ENCODE measurements at places on chromosomes 6 and 20. TPM values are rescaled to one million over a fixed set of nuclear protein-coding genes. Genes with fewer than 3 reads are reported as not detected.

HRH3 gene
- total RNA-seq, result 0.24 TPM

ZFP57 gene
- not detected for total RNA-seq

DNA sequence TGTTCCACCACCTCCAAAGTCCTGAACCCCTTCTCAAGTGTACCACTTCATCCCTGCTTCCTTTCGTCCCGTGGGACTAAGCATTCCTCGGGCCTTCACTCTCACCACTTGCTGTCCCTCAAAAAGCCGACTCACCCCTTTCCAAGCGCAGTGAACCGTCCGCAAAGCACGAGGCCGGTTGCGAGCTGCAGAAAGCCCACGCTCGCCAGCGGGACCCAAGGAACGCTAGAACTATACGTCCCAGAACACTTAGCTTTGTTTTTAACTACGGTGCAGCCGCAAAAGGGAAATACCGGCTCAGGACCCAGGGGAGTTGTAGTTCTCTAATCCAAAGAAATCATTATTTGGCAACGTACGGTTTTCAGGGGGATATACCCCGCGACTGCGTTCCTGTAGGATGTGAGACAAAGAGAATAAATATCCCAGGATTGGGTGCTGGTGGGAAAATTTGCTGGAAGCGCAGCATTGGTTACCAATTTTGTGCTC, 416 bp upstream of the POLR1H start:
- DNase-seq, result no peak

- no peak for DNase-seq
Observed at GRCh38 chr6:44635486-44635885, 248.0 kb downstream of the CDC5L start.

DNA sequence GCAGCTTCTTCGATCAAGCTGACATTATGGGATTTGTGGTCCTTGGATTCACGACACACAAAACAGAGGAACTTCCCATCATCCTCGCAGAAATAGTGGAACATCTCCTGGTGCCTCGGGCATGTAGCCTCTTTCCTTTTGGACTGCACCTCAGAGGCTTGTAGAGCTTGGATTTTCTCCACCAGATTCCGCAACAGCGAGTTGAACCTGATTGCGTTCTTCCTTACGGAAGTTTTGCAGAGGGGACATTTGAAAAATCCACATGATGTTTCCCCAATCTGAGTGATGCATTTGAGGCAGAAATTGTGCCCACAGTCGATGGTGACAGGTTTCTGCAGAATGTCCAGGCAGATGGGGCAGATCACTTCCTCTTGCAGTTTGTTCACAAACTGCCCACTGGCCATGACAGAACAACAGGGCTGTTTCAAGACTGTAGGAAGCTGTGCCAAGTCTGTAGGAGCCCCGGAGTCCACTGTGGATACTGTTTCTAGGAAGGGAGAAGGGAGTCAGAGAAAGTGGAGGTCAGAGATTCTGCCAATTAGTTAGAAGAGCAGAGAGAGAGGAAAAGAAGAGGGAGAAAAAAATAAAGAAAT, 392 bp downstream of the TRIM31 start:
- no peak for DNase-seq

GRCh38 chr20:9909167-9909566, 70.3 kb upstream of the PAK5 start:
- no peak for DNase-seq

GRCh38 chr6:161584621-161585340, 310.9 kb upstream of the AGPAT4 start:
- DNase-seq, result no peak

- no peak for DNase-seq
Observed at GRCh38 chr20:36405255-36405654, 99.1 kb downstream of the DLGAP4 start.

GRM1 gene
- 0.43 TPM for total RNA-seq

DNA sequence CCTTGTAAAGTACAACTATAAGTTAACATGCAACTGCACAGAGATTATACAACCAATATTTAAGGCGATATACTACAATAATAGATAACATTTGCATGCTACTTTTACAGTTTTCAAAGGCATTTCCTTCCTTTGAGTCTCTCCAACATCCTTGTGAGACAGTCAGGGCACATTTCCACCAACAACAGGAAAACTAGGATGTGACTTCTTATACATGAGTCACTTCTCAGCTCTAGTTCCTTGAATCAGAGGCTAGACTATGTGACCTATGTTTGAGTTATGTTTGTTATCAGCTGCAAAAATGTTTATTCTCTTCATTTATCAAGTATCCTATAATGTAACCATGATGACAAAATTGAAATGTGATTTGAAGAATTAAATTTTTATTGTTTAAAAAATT, 51.7 kb upstream of the TFAP2D start:
- DNase-seq, result no peak

- no peak for DNase-seq
Observed at GRCh38 chr6:113181164-113181563, 676.0 kb upstream of the MARCKS start.

- no peak for DNase-seq
Observed at GRCh38 chr6:64254558-64254957, 619.0 kb downstream of the PHF3 start.

GPLD1 gene
- 3.8 TPM for total RNA-seq

- DNase-seq, result no peak
Observed at GRCh38 chr6:100121854-100122609, 128.0 kb upstream of the MCHR2 start.

HLA-DRB1 gene
- total RNA-seq, result 88.9 TPM

TOMM6 gene
- total RNA-seq, result 203 TPM

GRCh38 chr6:53281518-53282215, 67.1 kb downstream of the ELOVL5 start:
- DNase-seq, result no peak

RIMS1 gene
- 3.7 TPM for total RNA-seq

DNA sequence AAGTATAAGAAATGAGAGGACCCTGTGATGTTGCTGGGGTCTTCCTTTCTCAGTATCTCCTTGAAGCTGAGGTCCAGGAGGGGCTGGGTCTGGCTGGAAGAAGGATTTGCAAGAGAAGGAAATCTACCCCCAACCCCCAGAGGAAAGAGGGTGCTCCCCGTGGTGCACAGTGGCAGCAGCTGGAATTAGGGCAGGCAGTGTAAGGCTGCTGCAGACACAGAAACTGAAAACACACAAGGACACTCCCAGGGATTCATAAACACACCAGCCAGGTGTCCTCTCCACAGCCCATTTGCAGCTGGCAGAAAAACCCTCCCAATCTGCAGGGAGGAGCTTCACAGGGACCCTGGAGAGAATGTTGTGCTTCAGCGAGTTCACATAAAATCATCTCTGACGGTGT, 297.2 kb downstream of the CDH26 start:
- no peak for DNase-seq

IL17A gene
- total RNA-seq, result not detected

GRCh38 chr6:156587751-156588301, 189.4 kb upstream of the ARID1B start:
- DNase-seq, result no peak

FERMT1 gene
- total RNA-seq, result 7.1 TPM

SLC22A23 gene
- total RNA-seq, result 36.6 TPM

GRCh38 chr6:28269492-28269891, 2.5 kb downstream of the ZSCAN26 start:
- DNase-seq, result no peak

ADAT2 gene
- 10.3 TPM for total RNA-seq

KCTD20 gene
- total RNA-seq, result 51.8 TPM

GRCh38 chr20:42461965-42462593, 727.6 kb downstream of the PTPRT start:
- no peak for DNase-seq

- DNase-seq, result no peak
Observed at GRCh38 chr6:43797919-43798318, 27.9 kb downstream of the VEGFA start.

DNA sequence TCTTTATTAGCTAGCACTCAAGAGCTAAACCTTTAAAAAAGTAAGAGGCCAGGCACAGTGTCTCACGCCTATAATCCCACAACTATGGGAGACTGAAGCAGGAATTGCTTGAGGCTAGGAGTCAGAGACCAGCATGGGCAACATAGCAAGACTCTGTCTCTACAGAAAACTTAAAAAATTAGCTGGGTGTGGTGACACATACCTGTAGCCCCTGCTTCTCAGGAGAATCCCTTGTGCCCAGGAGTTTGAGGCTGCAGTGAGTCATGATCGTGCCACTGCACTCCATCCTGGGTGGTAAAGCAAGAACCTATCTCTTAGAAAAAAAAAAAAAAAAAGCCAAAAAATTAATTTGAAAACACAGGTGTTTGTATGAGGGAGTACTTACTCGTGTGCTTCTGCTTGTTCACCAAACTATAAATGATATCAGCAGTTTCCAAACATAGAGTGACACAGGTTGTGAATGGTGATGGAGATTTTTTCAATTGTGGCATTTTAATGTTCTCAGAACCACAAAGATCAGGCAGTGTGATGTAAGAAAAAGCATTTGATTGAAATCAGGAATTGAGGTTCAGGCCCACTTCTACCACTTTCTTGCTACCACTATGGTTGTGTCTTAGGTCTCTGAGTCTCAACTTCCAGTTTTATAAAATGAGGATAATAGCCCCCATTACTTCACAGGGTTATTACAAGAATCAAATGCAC, 104.9 kb downstream of the FOXO3 start:
- no peak for DNase-seq

GRCh38 chr6:119881416-119881815, 531.9 kb upstream of the MAN1A1 start:
- no peak for DNase-seq

GRCh38 chr6:2355150-2355549, 109.7 kb upstream of the GMDS start:
- no peak for DNase-seq

GRCh38 chr6:75884822-75885221, 135.8 kb downstream of the MYO6 start:
- no peak for DNase-seq

GRCh38 chr6:52416629-52417151, 3.5 kb upstream of the EFHC1 start:
- DNase-seq, result no peak

PHIP gene
- 35.6 TPM for total RNA-seq

VAPB gene
- 58.9 TPM for total RNA-seq

DNA sequence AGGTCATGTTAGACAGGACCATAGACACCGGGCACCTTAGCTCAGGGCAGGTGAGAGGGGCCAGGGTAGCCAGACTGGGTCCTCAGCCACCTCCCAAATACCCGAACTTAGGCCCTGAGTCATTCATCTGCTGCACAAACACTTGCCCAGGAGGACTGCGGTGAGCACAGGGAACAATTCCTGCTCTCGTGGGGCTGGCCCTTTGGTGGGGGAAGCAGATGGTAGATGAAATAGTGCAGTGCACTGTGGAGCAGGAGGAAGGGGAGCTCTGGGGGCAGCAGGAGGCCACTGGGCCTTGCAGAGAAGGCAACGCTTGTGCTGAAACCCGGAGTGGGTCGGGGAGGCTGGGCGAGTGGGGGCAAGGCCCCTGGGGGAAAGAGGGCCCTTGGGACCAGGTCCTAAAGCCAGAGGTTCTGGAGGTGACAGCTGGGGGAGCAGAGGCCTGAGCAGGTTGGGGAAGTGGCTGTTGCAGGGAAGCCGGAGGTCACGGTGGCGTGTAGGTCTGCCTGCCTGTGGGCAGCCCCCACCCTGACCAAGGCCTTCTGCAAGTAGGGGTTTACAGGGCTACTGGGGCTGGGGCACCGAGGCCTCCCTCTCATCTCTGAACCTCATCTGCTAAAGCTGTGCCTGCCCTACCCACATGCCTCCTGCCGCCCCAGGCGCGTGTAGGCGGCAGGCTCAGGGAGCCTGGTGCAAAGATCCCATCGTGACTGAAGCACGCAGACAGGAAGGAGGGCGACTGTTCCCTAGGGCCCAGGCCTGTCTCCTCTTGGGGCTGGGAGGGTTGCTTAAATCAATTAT, 4.7 kb upstream of the NPBWR2 start:
- no peak for DNase-seq

DNMT3B gene
- 18.2 TPM for total RNA-seq

RIPOR2 gene
- total RNA-seq, result 2.1 TPM

GRCh38 chr6:67766057-67766456, 869.0 kb upstream of the ADGRB3 start:
- no peak for DNase-seq

DNA sequence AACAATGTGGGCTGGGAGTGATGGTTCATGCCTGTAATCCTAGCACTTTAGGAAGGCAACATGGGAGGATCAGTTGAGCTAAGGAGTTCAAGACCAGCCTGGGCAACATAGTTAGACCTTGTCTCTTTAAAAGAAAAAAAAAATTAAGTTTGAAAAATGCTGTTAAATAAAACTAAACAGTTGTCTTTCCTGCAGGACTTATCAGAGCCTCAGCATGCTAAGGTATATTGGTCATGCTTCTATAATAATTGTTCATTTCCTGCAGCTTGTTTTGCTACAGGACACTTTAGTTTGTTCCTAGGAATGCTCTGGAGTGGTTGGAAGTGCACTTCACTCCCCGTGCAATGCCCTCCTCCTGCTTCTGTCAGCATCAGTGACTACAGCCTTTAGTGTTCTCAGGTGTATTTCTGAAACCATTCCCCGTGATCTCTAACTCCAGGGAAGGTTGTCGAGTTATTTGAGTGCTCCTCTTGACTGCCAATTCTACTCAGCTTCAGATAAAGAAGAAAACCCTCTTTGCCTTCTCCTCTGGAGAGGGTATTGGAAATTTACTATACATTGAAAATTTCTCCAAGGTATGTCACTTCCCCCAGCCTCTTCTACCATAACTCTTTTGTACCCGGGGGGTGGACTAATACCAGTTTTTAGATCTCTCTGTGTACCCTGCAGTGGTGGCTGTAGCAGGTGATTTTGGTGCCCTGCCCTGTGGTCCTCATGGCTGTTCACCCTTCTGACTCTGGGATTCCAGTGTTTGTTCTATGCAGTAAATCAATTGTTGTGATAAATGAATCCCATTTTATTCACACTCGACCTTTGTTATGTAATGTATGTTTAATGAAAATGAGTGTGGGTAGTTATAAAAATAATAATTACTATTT, 33.8 kb downstream of the NHLRC1 start:
- no peak for DNase-seq

STX16 gene
- 60.4 TPM for total RNA-seq

DNA sequence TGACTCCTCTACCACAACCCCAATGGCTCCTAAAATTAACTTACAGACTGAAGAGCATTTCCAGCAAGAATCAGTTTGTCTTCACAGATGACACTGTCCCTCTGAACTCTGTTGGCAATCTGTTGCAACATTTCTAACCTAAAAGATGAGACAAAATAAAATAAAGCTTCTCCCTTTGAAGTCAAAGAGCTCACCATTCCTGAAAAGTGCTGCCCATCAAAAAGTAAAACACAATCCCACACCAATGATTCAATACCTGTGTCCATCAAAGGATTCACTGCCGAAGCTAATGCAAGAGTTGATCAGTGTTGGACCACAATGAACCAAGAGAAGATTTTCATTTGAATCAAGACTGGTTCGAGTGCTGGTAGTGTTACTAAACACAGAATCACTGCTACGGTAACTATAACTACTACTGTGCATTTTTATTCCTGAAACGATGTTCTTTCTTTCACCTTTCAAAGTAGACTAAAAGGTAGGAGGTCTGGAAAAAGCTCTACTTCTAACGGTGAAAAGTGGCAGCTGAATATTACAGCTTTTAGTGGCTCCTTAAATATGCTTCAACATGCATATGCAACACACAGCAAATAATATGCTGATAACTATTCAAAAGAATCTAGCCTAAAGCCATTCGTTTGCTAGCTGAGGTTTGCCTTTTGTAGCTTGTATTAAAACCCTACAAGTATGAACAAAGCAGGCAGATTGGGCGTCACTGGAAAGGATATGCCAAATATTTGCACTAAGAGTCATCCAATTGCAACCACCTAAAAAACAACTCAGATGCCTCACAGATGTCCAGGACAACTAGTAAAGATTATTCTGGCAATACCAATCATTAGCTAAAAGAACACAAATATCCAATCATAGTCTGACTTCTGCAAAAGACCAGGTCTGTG, at the start of gene DST:
Gene DST, minus strand, starts transcription at position 524 of the 896 bp plus-strand sequence.
- DNase-seq, result no peak

- no peak for DNase-seq
Observed at GRCh38 chr6:136086686-136087085, 163.4 kb downstream of the MTFR2 start.

BTNL2 gene
- not detected for total RNA-seq

SLC22A16 gene
- not detected for total RNA-seq
